HS-27A (cell line): ENCODE measurements at places on chromosomes 7 and 10.

DNA sequence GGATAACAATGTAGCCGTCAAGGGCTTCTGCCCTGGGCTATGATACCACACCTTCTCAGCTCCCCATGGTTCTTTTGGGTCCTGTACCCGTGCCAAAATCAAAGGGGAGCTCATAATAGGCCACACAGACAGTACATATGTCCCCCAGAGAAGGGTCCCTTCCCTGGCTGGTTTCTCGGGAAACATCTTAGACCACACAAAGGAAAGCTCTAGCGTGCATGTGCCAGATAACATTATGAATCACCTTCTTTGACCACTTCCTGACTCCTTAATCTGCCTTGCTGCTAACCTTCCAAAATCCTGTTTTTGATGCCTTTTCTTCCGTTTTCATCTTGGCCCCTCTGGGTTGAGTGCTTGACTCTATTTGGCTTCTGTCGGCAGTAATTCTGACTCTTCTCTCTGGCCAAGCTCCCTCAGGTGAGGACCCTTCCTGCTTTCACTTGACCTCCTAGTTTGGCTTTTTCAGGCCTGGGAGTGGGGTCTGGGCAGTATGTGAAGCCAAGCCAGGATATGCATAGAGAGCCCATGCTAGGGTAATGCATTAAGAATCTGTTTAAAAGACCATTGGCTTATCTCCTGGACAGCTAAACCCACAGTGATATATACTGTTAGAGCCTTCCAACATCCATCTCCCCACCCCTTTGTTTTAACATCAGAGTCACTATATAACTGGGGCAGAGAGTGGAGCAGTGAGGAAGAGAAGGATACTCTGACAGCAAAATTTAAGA is 84.8 kb downstream of the ANLN start:
- DNase-seq, result no peak

- no peak for DNase-seq
Observed at GRCh38 chr10:104334965-104335650, 3.2 kb downstream of the ITPRIP start.

DNA sequence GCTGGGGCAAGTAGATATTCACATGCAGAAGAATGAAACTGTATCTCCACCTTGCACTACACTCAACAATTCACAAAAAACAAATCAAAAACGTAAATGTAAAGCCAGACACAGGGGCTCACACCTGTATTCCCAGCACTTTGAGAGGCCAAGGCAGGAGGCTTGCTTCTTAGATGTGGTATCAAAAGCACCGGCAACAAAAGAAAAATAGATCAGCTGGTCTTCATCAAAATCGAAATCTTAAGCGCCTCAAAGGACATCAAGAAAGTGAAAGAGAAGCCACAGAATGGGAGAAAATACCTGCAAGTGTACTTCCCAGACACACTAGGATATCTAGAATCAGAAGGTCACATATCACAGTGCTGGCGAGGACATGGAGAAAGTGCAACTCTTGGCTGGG is 31.3 kb downstream of the GPER1 start:
- no peak for DNase-seq

GRCh38 chr10:104415526-104416165 is 62.0 kb downstream of the CFAP58 start:
- DNase-seq, result no peak

GRCh38 chr10:90911133-90912051 is 9.5 kb downstream of the ANKRD1 start:
- DNase-seq, result no peak

- no peak for DNase-seq
Observed at GRCh38 chr7:25353196-25353595, 124.9 kb upstream of the NPVF start.

DNA sequence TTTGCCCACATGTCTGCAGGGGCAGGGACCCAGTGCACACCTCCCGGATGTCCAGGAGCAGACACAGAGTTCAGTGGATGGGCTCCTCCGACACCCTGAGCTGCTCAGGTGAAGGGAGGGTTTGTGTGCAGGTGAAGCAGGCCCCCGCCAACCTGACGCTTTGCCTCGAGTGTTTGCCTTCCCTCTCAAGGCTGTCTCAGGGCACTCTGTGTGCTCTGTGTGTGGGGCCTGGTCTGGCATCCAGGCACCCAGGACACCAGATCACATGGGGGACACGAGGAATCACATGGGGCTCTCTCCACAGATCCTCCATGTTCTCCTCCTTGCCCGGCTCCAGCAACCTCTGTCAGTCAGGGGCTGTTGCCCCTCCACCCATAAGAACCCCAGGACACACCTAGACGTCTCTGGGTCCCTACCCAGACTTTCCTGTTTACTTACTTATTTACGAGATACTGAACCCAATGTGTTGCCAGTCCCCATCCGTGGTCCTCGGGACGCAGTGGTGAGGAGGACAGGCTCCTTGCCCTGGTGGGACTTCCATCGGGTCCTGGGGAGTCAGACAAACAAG is 99.5 kb downstream of the HTR5A start:
- no peak for DNase-seq

- DNase-seq, result no peak
Observed at GRCh38 chr7:4835398-4836205, 26.2 kb downstream of the PAPOLB start.
